ENCODE measurements at places on chromosomes 1 and 21.

GRCh38 chr1:201573923-201574322 is 35.0 kb downstream of the NAV1 start:
- DNase-seq, result no peak

GRCh38 chr1:64515427-64515826 is 45.5 kb downstream of the CACHD1 start:
- no peak for DNase-seq

DNA sequence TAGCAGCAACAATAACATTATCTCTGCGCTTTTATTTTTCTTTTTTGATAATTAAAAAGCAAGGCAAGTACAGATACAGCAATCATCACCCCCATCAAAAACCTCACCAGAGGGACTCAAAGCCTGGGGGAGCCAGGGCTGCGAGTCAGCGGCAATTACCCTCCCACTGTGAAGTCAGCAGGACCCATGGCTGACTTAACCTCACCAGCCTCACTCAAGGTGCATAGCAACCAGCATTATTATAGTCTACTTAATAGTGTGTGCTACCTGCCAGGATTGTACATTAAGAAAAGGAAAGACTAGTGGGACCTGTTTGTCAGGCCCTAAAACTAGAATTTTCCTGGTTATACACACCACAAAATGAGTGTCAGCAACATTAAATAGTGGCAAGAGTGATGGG is 28.9 kb upstream of the SERBP1 start:
- no peak for DNase-seq

- no peak for DNase-seq
These were observed 4.8 kb upstream of the COA6 start for GRCh38 chr1:234368320-234369032.

DNA sequence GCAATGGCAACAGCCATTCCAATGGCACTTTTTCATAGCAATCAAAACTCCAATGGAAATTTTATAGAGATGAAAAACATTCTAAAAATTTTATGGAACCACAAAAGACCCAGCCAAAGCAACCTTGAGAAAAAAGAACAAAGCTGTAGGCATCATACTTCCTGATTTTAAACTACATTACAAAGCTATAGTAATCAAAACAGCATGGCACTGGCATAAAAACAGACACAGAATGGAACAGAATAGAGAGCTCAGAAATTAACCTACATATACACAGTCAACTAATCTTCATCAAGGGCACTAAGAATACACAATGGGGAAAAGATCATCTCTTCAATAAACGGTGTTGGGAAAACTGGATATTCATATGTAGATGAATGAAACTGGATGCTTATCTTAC is 401.5 kb downstream of the NPHP4 start:
- no peak for DNase-seq

Data from stimulated activated CD8-positive, alpha-beta memory T cell treated with anti-CD3 and anti-CD28 coated beads, Interleukin-7, amount 100 ng/mL, for 1 hour (primary cell).